ENCODE measurements at places on chromosomes 13 and 19. TPM values are rescaled to one million over a fixed set of nuclear protein-coding genes. Genes with fewer than 3 reads are reported as not detected.

GRCh38 chr13:33079960-33080359, 63.7 kb downstream of the KL start:
- no peak for DNase-seq

DNA sequence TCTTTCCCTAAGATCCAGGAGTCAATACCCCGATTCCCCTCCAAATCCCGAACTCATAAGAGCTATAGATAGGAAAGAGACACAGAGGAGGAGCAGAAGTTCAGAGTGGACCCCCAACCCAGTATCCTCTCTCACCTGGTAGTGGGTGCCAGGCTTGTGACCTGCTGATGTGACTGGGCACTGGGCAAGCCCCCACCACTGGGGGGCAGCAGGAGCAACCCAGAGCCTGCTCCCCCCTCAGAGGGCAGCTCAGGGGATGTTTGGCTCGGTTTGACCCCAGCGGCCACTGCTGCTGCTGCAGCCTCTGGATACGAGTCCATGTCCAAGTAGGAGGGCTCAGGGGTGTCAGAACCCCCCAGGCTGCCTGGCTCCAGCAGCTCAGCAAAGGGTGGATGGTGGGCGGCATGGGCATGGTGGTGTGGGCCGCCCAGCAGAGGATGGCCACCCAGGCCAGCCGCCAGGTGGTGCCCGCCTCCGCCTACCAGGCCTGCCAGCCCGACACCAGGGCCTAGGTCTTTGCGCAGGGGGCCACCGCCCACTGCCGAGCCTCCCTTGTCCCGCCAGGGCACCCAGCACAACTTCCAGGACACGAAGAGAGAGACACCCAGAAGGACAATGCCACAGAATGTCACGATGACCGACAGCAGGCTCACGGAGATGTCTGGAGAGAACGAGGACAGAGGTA, 7.4 kb downstream of the SYT3 start:
- DNase-seq, result no peak

- DNase-seq, result no peak
Observed at GRCh38 chr19:403221-404027, 5.5 kb downstream of the C2CD4C start.

DNA sequence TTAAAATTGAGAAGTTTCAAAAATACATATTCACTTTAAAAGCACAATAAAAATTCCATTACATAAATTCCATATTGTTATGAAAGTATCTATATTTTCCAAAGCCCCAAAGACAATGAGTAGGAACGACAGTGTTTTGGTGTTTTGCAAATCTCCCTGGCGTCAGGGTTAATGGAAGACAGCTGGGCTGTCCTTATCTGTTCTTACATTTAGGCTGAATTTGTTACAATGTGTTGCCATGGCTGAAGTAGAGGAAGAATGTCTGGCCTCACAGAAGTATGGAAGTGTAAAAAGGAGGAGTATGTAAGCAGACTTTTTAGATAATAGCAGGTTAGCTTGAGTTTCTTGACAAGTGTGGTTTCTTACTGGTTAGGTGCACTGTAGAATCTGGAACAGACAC, 124.4 kb upstream of the SPATA13 start:
- DNase-seq, result no peak

PTGER1 gene
- total RNA-seq, result not detected

DNA sequence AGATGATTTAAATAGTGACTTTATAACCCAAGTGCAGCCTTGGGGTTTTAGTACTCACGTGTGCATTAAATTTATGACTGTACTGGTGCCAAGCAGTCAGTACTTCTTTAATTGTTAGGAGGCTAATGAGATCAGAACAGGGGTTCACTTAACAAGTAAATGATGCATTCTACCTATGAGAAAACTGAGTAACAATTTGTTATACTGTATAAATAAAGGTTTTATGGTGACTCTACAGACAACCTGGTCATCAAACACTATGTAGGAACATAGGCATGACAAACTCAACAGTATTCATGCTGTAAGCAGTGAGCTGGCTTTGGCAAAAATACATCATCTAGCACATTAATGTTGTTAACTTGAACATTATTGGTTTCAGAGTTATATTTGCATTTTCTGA, 75.6 kb downstream of the UBL3 start:
- no peak for DNase-seq

- no peak for DNase-seq
Observed at GRCh38 chr19:31553846-31554215, 204.6 kb upstream of the TSHZ3 start.

MCEMP1 gene
- not detected for total RNA-seq

CCNA1 gene
- total RNA-seq, result not detected

GRCh38 chr13:82848766-82849165, 1033.5 kb downstream of the SLITRK1 start:
- DNase-seq, result no peak

DNA sequence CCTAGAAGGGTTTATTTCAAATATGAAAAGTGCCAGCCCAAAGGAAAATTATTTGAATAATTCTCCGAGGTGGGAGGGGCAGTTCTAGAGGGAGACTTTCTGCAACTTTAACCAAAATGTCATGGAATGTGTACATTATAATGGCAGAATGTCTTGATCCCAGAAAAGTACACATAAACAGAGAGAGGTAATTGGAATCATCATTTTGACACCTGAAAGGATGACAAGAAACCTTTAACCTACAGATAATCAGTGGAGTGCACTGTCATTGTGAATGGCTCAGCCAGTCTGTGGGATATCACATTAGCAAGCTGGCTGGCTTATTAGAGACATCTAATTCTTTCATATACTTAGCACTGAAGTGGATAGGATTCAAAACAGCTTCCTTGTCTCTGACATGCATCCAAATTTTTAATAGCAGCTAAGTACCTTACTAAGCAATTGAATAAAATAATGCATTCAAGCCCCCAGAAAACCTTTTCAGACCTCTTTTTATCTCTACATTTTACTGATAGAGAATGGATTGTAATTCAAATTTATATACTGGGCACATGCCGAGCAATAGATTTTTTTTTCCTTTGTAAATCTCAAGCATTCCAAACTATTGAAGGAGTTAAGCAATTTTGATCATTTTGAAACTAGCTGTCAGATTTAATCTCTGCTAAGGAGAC, 468.6 kb downstream of the COG6 start:
- no peak for DNase-seq

- no peak for DNase-seq
Observed at GRCh38 chr13:94170145-94170571, 309.3 kb downstream of the DCT start.

- no peak for DNase-seq
Observed at GRCh38 chr19:11405846-11406643, 13.1 kb downstream of the RGL3 start.

ZNF432 gene
- 14.0 TPM for total RNA-seq

BST2 gene
- 88.4 TPM for total RNA-seq

DNA sequence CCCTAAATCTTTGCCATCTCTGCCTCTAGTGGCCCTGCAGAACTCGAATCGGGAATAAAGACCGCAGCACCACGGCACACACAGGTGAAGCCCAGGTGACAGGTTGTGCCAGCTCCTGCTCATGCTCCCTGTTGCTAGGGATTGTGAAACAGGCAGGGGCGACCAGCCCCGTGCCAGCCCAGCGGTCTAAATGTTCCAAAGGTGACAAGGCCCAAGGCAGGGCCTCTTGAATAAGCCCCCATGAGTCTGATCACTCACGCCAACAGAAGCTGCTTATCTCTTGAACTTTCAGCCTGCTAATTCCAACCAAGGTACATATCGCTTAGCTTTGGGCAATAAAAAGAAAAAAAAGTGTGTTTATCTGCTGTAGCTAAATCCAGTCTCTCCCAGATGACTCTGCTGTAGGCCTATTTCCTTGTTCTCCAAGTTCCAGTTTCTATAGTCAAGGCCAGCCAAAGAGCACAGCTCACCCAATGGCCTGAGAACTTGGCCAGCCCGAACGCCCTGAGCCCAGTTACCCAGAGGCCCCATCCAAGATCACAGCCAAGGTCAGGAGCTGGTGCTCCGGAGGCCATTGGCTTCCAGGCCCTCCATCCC, 191.1 kb upstream of the GPR12 start:
- no peak for DNase-seq

DNA sequence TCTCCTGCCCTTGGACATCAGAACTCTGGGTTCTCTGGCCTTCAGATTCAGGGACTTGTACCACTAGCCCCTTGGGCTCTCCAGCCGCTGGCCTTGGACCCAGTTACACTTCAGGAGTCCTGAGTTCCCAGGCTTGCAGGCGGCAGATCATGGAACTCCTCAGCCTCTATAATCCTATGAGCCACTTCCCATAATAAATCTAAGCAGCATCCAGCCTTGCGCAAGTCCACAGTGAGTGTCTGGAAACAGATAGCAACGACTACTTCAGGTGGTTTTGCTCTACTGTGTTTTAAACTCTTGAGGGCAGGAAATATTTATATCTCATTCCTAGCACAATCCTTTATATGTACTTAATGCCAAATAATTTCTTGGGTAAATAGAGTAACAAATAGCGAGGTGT, 92.3 kb downstream of the COL4A1 start:
- DNase-seq, result peak; percentile 22

DNA sequence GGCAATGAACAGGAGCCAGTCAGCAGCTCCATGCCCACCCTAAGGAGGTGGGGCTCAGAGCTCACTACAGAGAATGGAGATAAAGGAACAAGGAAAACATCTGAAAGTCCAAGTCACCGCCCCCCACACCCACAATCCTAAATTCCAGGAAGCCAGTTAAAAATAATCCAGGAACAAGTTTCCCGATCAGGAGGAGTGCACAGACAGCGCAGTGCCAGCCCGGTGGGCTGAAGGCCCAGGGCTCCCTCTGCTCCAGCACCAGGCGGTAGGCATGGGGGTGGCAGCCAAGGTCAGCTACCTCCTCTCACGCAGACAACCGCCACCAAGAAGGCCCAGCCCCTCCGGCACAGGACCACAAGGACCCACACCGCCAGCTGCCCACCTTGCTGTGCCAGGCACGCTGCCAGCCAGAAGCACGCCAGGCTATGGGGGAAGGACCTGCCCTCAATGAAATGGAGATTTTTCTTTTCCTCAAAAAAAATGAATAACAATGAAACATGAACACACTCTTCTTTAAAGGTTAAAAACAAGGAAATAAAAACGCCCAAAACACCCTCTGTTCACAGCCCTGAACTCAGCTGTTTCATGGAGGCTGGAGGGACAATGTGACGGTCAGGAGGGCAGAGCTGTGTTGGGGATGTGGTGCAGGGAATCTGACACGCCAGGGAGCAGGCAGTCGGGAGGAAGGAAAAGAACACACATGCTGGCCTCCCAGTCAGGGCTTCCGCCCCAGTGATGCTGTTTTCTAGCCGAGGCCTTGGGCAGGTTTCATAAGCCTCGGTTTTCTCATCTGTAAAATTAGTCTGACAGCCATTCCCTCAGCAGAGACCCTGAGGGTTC, 11.0 kb downstream of the STK24 start:
- no peak for DNase-seq

DNA sequence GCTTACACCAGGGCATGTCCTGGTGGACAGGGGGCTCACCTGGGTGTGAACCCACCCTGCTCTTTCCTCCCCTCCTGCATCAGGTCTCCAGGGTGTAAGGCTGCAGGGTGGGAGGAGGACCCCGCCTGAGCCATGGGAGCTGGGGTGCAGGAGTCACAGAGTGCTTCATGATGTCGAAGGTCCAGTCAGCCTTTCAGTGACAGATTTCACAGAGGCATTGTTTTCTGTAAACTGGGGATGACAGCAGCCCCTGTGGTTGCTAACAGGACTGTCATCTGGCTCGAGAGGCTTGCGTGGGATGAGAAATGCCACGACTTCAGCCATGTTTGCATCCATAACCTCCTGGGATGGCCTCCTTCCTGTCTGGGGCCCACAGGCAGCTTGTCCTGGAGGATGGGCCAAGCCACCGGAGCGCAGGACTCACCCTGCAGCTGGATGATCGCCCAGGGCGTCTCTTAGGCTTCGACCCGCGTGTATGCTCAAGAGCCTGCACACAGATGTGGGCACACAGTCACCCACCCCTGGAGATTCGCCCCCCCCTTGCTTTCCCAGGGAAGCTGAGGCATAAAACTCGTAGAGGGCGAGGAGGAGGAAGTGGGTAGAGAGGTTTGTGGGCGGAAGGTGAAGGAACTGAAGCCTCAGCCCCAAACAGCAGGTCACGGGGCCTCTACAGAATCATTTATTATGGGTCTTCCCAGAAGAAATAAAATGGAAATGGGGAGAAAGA, 4.9 kb downstream of the NANOS3 start:
- no peak for DNase-seq

DNA sequence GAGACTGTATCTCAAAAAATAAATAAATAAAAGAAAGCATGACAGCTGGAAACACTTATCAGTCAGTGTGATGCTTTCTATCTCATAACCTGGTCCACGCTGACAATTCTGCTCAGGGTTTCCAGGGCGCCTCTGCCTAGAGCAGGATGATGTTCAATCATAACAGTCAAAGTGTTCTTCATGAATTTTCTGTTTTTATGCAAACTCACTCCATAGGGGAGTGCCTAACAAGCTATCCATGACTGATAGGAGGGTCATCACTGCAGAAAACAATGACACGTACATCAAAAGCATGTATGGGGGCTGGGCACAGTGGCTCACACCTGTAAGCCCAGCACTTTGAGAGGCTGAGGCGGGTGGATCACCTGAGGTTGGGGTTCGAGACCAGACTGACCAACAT, 41.4 kb upstream of the ZNF83 start:
- no peak for DNase-seq

- DNase-seq, result no peak
Observed at GRCh38 chr19:19558055-19558454, 20.0 kb downstream of the CILP2 start.

DNA sequence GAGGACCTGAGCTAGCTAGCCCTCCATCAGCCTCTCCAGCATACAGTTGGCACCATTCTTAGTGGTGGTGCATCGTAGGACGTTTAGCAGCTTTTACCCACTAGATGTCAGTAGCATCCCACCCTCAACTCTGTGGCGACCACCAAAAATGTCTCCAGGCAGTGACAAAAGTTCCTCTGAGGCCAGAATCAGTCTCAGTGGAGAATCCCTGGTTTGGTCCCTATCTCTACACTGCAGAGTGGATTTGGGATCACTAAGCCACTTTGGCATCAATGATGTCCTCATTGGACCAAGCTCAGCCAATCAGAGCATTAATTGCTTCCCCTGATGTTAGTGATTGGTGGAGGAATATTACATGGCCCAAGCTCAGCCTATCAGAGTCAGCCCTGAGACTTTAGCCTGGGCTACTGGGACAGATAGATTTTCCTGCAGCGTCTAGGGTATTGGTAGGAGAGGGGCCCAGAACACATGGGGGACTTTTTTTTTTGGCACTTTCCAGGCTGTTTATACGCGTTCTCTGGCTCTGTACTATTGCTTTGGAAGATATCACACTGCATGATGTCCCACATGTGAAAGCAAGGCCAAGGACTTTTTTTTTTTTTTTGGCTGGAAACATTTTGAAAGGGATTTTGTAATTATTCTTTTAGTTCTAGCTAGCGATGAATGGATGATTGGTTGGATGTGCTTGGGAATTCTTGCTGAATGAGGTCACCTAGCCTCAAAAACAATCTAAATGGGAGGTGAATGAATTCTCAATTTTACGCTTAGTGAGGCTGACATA, 7.0 kb downstream of the TMEM221 start:
- DNase-seq, result no peak

KIR3DL2 gene
- total RNA-seq, result not detected

GRCh38 chr19:862581-863314, 3.3 kb downstream of the CFD start:
- no peak for DNase-seq

GRCh38 chr13:46580362-46580839, 27.4 kb downstream of the LRCH1 start:
- no peak for DNase-seq
